ENCODE measurements at places on chromosomes 6 and 20.

DNA sequence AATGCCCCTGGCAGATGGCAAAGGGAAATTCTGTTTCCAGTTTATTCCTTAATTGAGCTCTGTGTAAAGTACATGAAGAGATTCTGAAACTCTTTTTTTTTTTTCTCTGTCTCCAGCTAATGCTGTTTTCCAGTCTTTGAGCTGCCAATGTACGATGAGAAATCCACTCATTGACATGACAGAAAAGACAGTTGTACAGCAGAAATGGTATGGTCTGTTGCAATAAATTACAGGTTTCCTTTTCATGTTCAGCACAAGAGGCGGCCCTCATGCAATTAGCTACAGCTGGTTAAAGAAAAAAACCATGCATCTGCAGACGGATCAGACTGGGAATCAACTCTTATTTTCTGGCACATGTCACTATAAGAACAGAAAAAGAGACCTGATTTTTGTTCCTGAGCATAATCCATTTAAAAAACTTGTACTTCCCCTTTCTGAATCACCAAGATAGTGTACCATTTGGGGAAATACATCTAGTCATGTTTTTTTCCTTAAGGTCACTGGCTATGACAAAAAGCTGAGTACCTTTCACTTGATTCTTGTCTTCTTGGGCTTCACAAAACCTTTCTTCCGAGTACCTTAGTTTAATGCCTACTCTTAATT is 289.8 kb upstream of the PREP start:
- DNase-seq: peak; percentile 65

DNA sequence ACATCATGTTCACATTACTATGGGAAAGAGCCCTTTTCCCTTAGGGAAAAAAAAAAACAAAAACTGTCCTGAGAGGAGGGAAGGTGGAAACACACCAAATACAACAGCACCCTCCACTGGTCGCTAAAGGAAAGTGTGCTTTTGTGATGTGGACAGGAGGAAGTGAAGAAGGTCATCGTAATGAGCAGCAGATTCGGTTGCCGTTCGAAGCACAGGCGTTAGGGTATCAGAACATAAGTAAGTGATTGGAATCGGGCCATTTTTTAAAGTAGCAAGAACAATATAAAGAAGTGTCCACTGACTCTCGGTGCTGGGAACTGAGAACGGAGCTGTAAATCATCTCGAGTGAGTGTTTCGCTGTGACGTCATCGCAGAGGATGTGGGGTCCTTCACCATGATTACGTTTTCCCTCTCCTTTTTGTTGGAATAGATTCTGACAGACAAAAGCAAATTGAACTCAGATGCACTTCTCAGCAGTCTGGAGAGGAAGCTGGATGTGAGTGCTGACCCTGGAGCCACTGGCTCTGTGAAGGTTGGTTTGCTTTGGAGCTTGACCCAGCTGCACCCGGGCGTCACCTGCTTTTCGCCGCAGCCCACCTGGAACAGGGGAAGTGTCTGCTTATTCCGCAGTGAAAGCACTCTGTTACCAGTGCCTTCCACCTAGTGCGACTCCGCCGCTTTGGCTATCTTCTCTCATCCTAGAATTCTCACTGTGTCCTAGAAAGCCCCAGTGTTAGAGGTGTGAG is 203.6 kb upstream of the GMDS start:
- DNase-seq: peak; percentile 66

- DNase-seq: no peak
Observed at GRCh38 chr20:46126440-46127056, 8.4 kb downstream of the CD40 start.

DNA sequence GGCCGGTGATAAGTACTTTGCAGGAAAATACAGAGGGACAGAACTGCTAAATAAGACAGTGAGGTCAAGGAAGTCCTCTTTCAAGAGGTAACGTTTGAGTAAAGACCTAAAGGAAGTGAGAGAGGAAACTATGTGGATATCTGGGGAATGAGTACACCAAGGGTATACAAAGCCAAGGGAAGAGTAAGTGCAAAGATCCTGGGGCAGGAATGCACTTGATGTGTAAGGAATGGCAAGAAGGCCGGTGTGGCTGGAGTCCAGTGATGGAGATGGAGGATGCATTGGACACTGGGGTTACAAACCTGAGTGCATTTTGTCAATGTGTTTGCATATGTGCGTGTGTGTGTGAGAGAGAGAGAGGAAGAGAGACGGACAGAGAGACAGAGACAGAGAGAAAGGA is 32.1 kb upstream of the TGM2 start:
- DNase-seq: no peak

GRCh38 chr6:51928320-51928719 is 159.1 kb downstream of the PKHD1 start:
- DNase-seq: no peak

- DNase-seq: no peak
Observed at GRCh38 chr6:126107475-126108166, 121.3 kb downstream of the TRMT11 start.

GRCh38 chr6:42040856-42041480 is 9.4 kb upstream of the TAF8 start:
- no peak for DNase-seq

DNA sequence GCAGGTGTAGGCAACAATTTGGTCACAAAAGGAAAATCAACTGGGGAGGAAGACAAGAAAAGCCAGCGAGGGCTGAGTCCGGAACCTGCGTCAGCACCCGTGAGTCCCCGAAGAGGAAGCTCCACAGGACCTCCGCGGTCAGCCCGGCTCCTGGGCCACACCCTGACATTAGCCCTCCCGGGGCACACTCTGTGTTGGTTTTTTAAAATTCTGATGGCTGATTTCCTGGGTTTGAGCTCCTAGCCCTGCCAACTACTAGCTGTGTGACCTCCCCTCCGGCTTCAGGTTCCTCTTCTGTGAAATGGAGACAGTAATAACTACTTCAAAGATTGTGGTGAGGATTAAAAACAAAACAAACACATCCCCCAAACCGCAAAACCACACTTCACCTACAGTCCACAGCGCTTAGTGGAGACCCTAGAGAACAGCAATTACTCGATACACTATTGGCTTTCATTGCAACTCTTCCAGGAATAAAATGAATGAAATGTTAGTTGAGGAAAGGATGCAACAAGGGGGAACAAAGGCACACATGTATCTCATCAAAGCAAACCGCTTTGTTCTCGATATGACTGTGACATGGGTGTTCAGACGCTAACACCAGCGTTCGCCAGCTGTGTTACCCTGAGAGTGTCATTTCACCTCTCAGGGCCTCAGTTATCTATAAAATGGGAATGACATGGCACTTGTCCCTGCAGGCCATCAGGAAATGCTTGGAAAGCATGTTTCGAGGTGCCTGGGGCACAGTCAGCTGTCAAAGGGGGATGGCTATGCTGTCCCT is 985 bp downstream of the ZBP1 start:
- DNase-seq: peak; percentile 37

- no peak for DNase-seq
Observed at GRCh38 chr6:135084001-135084915, 29.6 kb upstream of the HBS1L start.

GRCh38 chr6:113320653-113321052 is 536.5 kb upstream of the MARCKS start:
- no peak for DNase-seq

- DNase-seq: peak; percentile 51
Observed at GRCh38 chr6:13438126-13438525, 49.3 kb downstream of the GFOD1 start.

GRCh38 chr6:129731428-129731827 is 21.5 kb upstream of the ARHGAP18 start:
- no peak for DNase-seq

DNA sequence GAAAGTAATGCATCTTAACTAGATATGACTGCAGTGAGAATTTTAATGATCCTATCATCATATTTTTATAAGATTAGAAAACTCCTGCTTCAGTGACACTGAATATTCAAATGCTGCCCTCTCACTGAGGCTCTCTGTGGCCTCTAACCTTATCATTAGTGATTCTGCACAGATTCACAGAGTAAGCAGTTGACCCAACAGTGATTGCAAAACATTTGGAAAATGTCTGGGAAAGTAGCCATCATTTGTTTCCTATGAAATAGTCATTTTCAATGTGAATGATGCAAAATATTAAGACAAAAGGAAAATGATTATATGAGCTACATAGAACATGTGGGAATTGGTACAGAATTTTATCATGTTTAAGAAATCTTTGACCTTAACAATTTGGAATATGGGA is 210.3 kb downstream of the TBX18 start:
- DNase-seq: no peak

All from AML-193 (cell line).